Smooth muscle cell of the pulmonary artery (primary cell): ENCODE measurements at places on chromosomes 5 and 9. TPM values are rescaled to one million over a fixed set of nuclear protein-coding genes. Genes with fewer than 3 reads are reported as not detected.

RNF183 gene
- not detected in 2 replicates for total RNA-seq

TAF1L gene
- total RNA-seq = under 0.01 TPM in 1 of 2 replicates, not detected in the other

KCTD16 gene
- total RNA-seq = 4.6 and 8.4 TPM in 2 replicates

PAX5 gene
- not detected in 2 replicates for total RNA-seq

TMEM252 gene
- total RNA-seq = not detected in 2 replicates
